GM12878 (cell line): ENCODE measurements at places on chromosomes 12 and 14.

DNA sequence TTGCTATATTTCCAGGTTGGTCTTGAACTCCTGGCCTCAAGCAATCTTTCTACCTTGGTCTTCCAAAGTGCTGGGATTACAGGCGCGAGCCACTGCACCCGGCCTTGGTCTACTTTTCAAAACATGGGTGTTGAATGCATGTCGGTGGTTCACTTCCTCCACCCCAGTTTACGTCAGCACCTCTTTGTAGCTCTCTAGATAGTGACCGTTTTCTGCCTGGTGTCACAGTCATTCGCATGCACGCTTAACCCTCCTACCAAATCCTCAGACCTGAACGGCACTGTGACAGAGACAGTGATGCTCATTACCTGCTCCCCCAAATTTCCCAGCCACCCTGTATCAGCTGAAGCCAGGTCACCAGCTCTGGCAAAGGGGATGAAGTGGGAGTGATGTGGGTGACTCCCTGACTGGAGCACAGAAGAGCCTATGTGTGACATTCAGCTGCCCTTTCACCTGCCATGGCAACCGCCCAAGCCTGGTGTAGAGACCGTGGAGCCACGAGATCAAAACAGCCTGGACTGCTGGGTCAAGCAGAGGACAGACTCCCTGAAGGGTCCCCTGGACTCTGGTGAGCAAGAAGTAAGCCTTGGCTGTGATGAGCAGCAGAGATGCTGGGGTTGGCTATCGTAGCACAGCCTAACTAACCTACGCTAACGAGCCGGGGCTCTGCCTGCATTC, 66.2 kb upstream of the GPR68 start:
- no peak for DNase-seq

GRCh38 chr12:32476446-32476845, 77.1 kb downstream of the FGD4 start:
- DNase-seq: no peak

DNA sequence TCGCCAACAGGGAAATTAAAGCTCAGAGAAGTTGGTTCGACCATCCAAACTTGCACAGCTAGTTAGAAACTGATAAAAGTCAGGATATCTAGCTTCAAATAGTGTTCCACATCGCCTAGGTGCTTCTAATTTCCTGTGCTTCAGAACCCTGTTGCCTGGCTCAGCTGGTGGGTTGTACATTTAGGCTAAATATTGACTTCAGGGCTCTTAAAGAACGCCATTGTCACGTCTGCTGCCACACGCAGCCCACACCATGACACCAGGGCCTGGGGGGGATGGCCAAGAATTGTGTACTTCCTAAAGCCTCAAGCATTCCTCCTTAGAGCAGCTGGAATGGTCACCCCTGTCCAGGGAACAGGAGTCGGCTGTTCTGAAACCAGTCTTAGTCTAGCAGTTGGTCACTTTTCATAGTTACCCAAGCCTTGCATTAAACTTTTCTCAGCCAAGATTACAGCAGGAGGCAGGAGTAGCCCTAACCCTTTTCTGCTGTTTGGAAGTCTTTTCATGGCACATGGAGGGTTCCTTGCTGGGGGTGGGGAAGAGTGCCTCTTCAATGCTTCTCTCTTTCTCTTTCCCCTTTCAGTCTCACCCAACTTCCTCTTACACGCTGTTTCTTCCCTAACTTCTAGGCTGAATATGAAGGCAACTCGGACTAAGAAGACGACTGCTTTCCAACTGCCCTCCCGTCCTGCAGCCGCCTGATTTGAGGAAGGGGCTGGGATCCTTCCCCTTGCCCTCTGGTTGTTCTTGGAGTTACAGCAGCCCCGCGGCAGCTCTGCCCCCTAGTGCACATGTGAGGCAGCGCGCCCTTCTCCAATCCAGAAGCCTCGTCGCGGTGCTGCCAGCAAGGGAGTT, 17.1 kb downstream of the FOS start:
- DNase-seq: no peak

DNA sequence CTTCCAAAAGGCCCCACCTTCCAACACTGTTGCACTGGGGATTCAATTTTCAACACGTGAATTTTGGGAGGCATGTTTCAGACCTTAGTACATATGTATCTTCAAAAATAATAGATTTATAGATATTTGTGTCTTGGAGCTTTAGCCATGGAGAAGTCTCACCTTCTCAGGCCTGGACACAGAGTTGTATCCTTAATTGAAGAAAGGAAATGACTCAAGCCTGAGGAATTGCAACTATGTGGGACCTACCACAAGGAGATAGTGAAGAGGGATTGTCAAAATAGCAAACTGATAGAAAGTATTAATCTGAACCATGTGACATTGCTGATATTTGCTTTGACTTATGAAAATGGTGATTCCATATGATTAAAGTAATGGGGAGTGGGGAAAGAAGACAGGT, 89.8 kb downstream of the ACSS3 start:
- DNase-seq: no peak

- no peak for DNase-seq
Observed at GRCh38 chr14:64465831-64466554, 694 bp downstream of the AKAP5 start.

- DNase-seq: no peak
Observed at GRCh38 chr12:86663716-86664115, 407.5 kb upstream of the MGAT4C start.
